ENCODE measurements at places on chromosomes 6 and 20.

DNA sequence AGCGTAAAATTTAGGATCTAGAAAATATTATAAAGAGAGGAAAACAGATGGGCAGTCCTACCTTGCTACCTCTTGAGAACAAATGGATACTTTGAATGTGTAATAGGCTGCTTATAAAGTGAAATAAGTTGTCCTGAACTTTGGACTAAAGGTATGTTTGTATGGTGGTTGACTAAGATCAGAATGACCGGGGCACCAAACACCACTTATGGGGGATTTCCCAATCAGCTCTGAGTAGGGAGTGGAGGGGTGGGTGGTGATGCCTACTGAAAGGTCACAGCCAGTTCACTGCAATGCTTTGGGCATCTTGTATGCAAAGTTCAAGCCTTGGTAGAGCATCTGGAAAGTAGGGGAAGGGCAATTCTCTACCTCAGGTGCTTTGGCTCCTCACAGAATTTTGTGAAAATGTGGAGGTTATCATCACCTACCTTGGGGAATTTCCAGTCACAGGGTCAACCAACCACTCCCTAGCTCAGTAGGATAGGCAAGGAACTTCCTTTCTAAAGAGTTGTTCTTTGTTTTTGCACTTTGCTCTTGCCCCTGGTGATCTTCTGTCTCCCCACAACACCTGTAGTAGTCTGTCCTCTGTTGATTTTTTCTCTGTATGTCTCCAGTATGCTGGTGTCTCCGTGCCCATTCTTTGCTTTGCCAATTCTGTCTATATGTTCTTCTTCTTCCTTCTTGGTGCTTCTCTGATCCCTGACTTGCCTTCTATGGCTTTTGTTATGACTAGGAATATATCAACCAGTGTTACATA is at the start of gene TRIM31:
Gene TRIM31, minus strand, starts transcription at position 88 of the 757 bp plus-strand sequence. CDS start 285 bp downstream, outside the sequence.
- DNase-seq, result no peak

DNA sequence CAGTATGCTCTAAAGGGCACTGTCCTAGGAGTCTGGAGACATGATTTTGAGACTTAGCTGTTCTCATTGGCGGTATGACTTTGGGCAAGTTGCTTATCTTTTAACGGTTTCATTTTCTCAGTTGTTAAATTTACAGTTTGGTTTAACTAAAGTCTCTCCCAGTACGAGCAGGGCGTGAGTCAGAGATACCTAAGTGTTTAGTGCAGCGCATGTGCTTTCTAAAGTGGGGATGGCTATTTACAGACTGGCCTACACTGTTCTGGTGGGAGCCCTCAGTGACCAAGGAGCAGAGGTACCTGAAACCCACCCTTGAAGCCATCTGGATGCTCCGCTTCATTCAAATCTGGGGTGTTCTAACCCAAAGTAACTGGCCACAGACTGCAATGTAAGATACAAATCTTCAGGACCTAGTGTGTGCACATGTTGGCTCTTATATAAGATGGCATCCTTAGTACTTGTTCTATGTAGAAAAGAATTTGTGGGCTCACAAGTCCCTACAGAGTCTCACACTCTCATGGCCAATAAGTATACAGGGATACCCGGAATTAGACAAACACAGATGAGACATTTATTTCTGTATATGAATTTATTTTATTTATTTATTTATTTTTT is 10.7 kb downstream of the MSH5 start:
- no peak for DNase-seq

DNA sequence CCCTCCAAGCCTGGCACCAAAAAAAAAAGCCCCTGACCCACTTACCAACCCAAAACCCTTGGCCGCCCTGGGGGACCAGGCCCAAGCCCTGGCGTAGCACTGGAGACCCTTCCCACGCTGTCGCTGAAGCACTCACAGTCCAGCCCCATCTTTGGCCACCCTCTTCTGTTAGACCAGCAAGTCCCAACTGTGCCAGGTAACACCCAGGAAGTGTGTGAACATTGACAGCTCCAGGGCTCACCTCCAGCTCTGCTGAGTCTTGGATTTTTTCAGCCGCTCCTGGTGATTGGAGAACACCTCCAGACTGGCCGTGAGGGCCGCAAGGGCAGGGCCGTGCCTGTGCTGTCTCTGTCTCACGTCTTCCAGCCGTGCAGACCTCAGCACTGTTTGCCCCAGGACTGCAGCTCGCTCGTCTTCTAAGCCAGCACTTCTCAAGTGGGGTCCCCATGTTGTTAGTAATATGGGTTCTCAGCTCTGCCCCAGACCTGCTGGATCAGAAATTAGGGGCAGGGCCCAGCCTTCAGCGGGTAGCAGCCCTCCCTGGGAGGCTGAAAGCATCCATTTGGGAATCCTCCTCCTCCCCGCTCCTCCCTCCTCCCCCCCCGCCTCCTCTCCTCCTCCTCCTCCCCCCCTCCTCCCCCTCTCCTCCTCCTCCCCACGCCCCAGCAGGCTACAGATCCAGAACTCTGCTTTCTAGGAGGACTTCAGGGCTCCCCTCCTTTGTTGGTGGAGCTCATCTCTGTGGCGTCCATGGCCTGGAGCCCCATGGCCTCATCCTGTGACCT is 18.1 kb downstream of the NPEPL1 start:
- no peak for DNase-seq

DNA sequence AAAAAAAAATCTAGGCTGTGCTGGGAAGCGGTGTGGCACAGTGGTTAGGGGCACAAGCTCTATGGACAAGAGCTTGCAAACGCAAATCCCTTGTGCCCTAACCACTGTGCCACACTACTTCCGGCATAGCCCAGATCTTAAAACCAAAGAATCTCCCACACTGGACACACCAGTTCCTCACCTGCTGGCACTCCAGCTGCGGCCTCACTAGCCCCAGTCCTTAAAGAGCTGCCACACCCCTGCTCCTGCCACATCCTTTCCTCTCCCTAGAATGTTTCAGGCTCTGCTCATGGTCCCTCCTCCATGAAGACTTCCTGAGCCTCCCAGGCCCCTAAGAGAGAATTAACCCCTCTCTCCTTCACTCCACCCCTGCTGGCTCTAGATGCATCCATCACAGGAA is 71.8 kb upstream of the SRSF6 start:
- no peak for DNase-seq

GRCh38 chr20:3164763-3165410 is 5.2 kb upstream of the FASTKD5 start:
- no peak for DNase-seq

- DNase-seq, result no peak
Observed at GRCh38 chr6:133441491-133441890, 200.3 kb downstream of the EYA4 start.

GRCh38 chr20:33693741-33694638 is 7.8 kb upstream of the E2F1 start:
- DNase-seq, result no peak

DNA sequence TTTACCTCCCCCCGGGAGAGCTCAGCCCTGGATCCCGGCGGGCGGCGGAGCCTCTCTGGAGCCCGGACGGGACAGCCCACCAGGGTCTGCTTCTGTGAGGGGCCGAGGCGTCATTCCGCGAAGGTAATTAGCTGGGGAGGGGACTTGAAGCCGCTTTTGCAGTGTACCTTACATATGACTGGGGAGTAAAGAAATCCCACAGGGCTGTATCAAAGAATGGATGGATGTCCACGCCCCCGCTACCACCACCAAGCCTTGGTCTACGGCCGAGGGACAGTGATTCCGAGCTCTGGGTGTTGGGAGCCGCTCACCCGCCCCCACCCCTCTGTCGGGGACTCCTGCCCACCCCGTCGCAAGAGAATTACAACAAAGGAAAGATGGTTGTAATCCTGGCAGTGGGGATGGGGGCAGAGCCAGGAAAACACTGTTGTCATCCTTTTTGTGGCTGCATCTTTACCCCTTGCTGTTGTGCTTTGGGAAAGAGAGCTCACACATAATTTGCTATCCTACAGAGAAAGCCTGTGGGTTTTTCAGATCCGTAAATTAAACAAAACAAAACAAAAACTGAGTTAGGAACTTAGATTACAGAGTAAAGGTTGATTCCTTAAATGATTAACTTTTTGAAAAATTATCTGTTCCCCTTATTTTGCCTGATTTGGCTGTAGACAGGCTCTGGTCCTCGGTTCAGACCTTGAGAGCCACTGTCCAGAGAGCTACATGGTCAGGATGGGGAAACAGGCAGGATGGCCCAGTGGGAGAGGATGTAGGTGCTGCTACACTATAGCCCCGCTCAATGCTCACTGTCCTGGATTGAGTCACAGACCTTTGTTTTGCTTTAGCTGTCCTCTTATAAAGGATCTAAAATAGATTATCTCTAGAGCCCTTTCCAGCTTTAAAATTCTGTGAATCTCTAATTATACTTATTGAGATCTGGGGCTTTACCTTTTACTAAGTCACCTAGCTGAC is 997 bp upstream of the FBXO30 start:
- DNase-seq, result no peak

- no peak for DNase-seq
Observed at GRCh38 chr6:167578371-167578901, 248.3 kb upstream of the AFDN start.

DNA sequence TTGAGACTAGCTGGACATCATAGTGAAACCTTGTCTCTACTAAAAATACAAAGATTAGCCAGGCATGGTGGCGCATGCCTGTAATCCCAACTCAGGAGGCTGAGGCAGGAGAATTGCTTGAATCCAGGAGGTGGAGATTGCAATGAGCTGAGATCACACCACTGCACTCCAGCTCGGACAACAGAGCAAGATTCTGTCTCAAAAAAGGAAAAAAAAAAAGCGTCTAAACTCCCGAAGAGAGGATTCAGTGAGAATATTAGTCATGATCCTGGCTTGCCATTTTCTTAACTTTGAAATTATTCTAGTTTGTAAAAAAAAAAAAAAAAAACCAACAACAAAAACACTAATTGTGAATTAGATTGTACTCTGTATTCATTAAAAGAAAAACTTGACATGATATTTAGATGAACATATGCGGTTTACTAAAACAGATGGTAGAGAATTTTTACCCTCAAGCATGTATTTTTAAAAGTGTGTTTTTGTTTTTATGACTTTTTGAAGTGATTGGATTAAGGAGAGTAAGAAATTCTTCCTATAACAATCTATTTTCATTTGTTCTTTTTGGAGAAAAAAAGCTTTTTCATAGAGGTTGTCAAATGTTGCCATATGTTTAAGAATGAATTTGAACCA is 80.7 kb downstream of the UST start:
- DNase-seq, result no peak

Measured in effector CD4-positive, alpha-beta T cell (primary cell).